Hypothalamus (tissue), 51 donors: ENCODE measurements at places on chromosomes 13 and 19.

DNA sequence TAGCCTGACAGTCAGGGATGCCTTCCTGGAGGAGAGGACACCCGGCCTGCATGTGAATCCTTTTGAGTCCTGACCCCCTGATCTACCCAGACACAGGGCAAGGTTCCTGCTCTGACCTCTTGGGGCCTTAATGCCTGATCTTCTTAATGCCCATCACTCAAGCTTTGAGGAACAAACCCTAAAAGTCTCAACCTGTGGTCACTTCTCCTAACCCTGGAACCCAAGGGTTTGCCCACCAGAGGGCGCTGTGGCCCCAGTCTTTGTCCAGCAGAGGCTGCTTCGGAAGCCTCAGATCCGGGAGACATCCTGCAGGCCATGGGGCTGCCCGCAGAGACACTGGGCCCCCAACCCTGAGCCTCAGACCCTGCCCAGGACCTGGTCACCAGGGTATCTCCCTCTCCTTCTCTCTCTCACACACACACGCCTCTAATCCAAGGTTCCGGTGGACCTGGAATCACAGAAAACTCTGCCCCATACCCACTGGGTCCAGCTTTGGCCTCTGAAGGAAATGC, 9.8 kb upstream of the DPF1 start:
- peak; percentile 66 for DNase-seq

GRCh38 chr13:111111376-111111937, 3.7 kb upstream of the ARHGEF7 start:
- no peak for DNase-seq

DNA sequence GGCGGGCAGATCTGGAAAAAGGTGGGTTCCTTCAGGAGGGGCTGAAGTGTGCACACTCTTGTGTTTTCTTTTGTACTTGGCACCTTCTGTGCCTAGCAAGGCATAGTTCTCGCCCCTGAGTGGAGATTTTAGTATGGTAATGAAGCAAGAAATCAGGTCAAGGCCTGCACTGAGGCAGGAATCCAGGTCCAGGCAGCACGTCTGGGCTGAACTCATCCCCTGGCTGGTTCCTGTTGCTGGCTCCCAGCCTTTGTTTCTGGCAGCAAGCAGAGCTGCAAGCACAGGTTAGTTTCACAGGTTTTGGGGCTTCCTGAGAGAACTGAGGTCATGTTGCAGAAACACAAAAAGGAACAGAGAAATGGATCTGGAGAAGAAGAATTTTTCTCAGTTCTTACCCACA, 21.2 kb downstream of the SIGLEC7 start:
- DNase-seq, result no peak

GRCh38 chr19:38723606-38723965, 20.7 kb downstream of the CAPN12 start:
- no peak for DNase-seq

DNA sequence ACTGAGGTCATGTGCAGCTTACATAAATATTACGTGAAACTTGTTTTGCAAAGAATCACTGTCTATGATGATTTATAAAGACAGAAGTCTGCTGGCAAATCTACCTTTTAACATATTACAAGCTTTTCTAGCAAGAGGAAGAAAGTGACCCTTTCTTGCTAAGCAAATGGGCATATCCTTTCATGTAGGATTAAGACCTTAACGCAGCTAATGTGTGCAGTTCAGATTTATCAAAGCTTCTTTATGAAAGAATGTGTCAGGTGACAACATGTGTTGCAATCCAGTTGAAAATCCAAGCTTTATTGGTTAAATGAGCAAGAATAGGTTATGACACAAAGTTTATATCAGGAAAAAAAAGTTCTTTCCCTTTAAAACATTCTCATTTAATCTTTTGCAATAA, 115.6 kb upstream of the NBEA start:
- no peak for DNase-seq

GRCh38 chr13:79194727-79195126, 211.3 kb downstream of the RBM26 start:
- DNase-seq, result no peak

DNA sequence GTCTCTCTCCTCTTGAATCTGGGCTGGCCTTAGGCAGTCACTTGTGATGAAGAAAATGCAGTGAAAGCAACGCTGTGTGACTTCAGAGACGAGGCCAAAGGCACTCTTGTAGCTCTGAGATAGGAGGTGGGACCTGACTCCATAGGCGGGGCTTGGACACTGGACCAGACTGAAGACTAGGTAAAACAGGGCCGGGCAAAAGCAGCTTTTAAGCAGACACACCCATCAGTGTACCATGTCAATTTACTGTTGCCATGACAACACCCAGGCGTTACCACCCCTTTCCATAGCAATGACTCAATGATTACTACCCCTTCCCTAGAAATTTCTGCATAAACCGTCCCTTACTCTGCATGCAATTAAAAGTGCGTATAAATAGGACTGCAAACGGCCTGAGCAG, 6.6 kb upstream of the EID2 start:
- DNase-seq, result no peak

GRCh38 chr19:41795031-41795461, 1.3 kb upstream of the CEACAM3 start:
- no peak for DNase-seq

- DNase-seq, result no peak
Observed at GRCh38 chr13:19089315-19089714, 92.3 kb downstream of the TUBA3C start.

- no peak for DNase-seq
Observed at GRCh38 chr19:4500841-4501591, 17.3 kb downstream of the PLIN4 start.

DNA sequence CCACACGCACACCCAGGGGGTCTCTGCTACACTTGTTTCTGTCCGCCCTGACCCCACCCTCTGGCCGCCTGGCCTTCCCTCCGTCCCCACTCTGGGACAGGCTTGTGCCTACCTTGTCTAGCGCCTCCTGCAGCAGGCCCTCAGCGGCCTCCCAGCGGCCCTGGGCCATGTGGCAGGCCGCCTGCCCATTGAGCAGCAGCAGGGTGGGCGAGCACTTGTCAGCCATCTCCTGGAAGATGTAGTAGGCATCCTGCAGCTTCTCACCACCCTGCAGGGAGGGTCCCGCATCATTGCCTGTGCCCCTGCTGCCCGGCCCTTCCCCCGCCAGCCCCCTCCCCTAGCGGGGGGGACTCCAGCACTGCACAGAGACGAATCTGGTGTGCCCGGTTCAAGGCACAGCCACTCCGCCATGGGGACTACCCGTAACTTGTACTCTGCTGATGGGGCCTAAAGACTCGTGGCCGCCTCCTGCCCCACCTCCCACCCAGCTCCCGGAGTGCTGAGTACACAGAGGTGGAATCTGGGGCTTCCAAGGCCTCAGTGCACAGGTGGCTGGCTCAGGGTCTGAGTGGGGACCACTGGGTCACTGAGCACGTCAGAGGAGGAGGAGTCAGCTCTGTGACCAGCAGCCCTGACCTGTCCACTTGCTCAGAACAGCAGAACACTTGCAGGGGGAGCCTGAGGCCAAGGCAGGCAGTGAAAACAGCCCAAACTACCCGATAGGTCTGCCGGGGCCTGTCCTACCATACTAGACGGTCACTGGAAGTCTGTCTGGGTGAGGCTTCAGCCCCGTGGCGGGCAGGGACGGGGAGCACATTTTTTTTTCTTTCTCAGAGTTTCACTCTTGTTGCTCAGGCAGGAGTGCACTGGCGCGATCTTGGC, 7.4 kb upstream of the CERS1 start:
- DNase-seq, result no peak

DNA sequence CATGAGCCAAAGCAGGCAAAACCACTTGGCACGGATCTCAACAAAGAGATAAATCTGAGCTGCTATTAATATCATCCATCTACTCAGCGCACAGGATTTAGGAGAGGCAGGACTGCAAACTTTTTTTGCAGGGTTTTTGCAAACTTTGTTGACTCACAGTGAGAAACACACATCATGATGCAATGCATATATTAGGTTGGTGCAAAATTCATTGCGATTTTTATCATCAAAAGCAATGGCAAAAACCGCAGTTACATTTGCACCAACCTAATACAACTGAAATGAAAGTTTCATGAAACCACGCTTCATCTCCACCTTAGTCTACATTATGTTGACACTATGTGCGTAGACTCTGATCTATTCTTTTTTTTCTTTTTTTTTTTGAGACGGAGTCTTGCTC, 4.5 kb upstream of the NOVA2 start:
- DNase-seq, result no peak

DNA sequence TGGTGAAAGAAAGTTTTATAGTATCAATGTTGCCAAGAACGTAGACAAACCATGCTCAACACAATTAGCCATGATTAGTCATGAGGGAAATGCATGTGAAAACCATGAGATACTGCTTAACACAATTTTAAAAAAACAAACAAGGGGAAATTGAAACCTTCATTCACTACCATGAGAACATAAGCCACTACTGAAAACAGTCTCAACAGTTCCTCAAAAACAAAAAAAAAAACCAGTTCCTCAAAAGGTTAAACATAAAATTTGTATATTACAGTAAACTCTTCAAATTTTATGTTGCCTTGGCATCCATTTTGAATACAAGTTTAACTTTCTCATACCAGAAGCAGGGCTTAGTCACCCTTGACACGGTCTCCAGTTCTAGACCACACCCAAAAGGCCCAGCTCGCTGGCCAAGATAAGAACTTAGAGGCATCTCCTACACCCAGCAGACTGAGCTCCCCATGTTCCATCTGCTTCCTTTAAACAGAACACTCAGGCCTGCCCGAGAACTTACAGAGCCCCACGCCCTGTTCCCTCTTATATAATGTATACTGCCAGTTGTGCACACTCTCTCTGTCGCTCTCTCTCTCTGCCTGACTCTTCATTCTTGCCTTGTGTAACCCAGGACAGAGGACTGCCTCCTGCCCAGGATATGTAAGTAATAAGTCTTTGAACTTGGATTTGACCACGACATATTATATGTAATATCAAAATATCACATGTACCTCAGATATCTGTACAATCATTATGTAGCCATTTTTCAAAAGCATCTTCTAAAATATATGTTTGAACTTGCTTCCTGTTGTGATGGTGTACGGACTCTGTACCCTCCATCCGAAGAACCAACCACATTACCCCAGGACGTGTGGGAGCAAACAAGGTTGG, 67.4 kb downstream of the STK24 start:
- DNase-seq, result no peak

- DNase-seq, result no peak
Observed at GRCh38 chr13:96821381-96821780, 172.9 kb downstream of the OXGR1 start.

DNA sequence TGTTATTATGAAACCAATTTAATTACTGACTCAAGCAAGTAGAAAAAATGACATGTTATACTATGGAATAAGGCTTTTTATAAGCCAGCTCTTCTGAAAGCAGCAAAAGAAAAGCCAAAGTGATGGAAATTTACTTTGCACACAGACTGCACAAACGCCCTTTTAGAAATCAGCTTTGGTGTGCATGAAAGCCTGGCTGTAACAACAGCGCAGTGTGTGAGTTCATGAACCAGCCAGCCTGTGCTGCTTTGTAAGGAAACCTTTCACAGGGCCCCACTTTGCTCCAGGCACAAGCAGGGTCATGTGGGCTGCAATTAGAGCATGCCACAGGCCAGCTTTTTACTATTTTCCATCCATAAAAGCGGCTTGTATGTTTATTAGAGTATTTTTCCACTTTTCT, 13.6 kb upstream of the IFT88 start:
- peak; percentile 45 for DNase-seq

DNA sequence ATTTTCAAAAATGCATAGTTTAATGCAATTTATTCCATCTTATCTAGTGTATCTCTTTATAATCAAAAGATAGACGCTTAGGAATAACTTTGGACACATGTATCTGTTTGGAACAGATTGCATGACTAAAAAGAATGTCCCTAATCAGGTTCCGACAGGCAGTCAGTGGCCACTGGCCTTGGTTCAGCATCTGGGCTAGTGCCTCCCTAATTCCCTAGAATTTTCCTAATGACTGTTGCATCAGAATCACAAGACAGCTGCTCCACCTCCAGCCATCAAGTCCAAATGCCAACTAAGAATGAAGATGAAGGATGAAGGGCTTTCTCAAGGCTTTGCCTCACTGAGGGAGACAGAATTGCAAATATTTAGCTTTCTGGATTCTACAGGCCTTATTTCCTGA, 173.8 kb downstream of the EFNB2 start:
- no peak for DNase-seq

- no peak for DNase-seq
Observed at GRCh38 chr13:110856942-110857835, 57.7 kb downstream of the ANKRD10 start.
